NT2/D1 (cell line): ENCODE measurements at places on chromosomes 13 and 19.

- no peak for DNase-seq
Observed at GRCh38 chr13:103557878-103558277, 491.7 kb upstream of the SLC10A2 start.

- DNase-seq, result no peak
Observed at GRCh38 chr13:20826843-20827560, 53.2 kb upstream of the EEF1AKMT1 start.

DNA sequence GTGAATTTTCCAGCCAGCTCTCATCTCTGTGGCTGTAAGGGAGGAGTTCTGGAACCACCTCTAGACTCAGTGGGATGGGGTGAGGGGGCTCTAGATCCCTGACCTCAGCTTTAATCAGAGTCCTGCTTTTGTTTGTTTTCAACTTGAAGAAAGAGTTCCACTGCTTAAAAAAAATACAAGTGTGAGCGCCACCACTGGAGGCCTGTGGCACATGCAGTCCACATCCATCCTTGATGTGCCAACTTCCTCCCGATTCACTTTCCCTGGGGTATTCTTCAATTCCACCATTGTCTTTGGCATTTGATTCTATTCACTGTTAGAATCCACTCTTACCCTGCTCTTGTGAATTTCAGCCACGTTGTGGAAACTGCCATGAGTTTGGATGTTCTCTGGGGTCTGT, 62.4 kb upstream of the GJB6 start:
- DNase-seq, result no peak

DNA sequence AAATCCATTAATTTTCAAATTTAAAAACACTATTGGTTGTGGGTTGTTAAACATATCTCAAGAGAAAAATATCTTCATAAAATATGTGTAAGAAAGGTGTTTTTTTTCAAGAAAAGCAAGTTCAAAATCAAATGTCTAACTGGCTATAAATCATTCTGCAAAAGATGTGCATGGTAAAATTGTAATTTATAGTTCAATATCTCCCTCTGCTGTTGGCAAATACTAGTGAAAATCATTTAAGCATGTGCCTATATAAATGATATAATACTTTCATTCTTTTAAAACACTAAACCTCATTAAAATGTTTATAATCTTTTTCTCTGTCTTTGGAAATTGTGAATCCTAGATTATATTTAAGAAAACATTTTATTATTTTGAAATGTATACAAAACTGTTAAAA, 17.2 kb upstream of the SLITRK6 start:
- no peak for DNase-seq

DNA sequence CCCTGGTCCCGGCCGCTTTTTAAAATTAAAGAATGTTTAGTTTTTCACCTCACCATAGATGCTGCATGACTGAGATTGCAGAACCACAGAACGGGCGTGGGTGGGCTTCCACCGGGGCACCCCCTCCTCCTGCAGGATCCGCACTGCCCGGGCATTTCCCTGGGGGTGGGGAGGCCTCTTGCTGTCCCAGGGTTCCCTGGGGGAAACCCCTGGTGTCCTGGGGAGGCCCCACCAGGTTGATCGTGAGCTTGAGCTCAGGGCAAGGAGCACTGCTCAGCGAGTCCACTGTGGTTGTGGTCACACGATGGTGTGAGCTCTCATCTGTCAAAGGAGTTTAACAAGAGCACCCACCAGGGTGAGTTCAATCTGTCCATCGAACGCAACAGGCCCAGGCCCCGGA, 11.4 kb upstream of the TCF3 start:
- no peak for DNase-seq
